Activated T-helper 1 cell treated with anti-CD3 and anti-CD28 coated beads, Interleukin-12 subunit alpha, Interleukin-12 subunit beta, Interleukin-2, Interleukin-4 antibody, amounts not matched to agents 30 ng/mL and 10 ng/mL and 1 ng/mL, durations not matched to agents 14 hours and 24 hours and 36 hours (primary cell): ENCODE measurements at places on chromosomes 13 and 19.

- no peak for DNase-seq
- H3K4me1 ChIP-seq = peaks cover 16% of the 10 kb centered on the region
- H3K36me3 ChIP-seq = no peaks in the 10 kb centered on the region
- no peak overlapping the region for H3K27ac ChIP-seq
- H3K27me3 ChIP-seq = peaks cover 18% of the 10 kb centered on the region
Measured at GRCh38 chr13:50401049-50401505, 385.8 kb downstream of the KCNRG start.

GRCh38 chr19:48631225-48631624, 6.0 kb downstream of the DBP start:
- H3K4me1 ChIP-seq = peaks cover 16% of the 10 kb centered on the region
- no peak for DNase-seq
- no peak overlapping the region for H3K4me3 ChIP-seq
- no peaks in the 10 kb centered on the region for H3K27me3 ChIP-seq
- no peak overlapping the region for H3K27ac ChIP-seq

- no peak overlapping the region for H3K27ac ChIP-seq
- H3K36me3 ChIP-seq = peaks cover 7% of the 10 kb centered on the region
- H3K4me3 ChIP-seq = no peak overlapping the region
- H3K4me1 ChIP-seq = peaks cover 10% of the 10 kb centered on the region
- no peak for DNase-seq
Measured at GRCh38 chr13:73954808-73955207, 179.4 kb downstream of the KLF12 start.

GRCh38 chr13:78742659-78743058, 83.7 kb upstream of the OBI1 start:
- DNase-seq = no peak
- no peaks in the 10 kb centered on the region for H3K4me1 ChIP-seq
- H3K27me3 ChIP-seq = no peaks in the 10 kb centered on the region
- no peaks in the 10 kb centered on the region for H3K36me3 ChIP-seq
- H3K4me3 ChIP-seq = no peak overlapping the region

DNA sequence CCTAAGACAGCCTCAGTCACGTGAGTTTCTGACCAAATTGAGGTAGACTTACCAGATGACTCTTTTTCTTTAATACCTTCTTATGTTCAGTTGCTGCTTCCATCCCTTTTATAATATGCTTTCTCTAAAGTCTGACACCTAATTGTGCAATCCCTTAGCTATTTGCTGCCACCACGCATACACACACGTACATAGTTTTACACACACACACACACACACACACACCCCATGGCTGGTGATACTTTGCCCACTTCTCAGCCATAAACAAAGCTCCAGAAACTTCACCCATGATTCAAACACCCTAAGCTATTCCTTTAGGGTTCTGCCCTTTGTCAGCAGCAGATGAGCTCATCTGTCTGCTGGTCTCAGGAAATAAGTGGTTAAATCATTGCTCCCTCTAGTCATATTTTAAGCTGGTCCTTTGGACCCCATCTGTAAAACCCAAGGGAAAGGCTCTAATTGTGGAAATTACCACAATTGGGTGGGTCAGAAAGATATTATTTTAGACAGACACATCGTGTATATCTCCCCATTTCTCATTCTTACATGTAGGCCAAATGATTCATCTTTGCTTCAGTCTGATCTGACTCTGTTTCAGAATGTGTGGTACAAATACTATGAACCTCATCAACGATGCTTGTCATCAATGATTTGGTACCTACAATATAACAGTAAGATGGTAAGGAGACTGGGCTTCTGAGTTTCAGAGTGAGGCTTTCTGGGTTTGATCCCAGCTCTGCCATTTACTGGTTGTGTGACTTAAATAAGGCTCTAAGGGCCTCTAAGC, 69.2 kb downstream of the NALCN start:
- H3K36me3 ChIP-seq = no peaks in the 10 kb centered on the region
- H3K27ac ChIP-seq = no peak overlapping the region
- H3K4me1 ChIP-seq = no peaks in the 10 kb centered on the region
- no peaks in the 10 kb centered on the region for H3K27me3 ChIP-seq
- H3K4me3 ChIP-seq = no peak overlapping the region

GRCh38 chr13:41708713-41709112, 251.4 kb downstream of the RGCC start:
- H3K4me3 ChIP-seq = no peak overlapping the region
- peaks cover 2% of the 10 kb centered on the region for H3K36me3 ChIP-seq
- DNase-seq = no peak
- no peaks in the 10 kb centered on the region for H3K27me3 ChIP-seq
- no peak overlapping the region for H3K27ac ChIP-seq

DNA sequence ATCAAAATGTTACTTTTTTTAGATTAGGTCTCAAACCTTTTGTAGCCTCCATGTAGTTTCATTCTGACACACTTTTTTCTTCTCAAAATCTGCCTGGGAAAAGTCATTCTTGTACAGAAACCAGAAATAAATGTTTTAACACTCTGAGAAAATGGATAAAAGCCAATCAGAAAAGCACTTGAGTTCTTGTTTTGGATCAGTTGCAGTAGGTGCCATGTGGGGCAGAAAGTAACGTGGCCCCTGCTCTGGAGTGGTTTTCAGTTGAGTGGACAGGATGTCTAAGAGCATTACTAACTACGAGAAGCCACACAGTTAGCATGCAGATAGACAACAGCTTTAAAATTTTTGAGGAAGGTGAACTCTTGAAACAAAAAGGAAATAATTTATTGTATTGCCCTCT, 19.1 kb downstream of the GPR183 start:
- peak overlapping the region; percentile 6 for H3K4me3 ChIP-seq
- peaks cover 61% of the 10 kb centered on the region for H3K4me1 ChIP-seq
- no peaks in the 10 kb centered on the region for H3K27me3 ChIP-seq
- peaks cover 25% of the 10 kb centered on the region for H3K36me3 ChIP-seq
- DNase-seq = no peak

- peak overlapping the region; percentile 15 for H3K27ac ChIP-seq
- H3K27me3 ChIP-seq = peaks cover 29% of the 10 kb centered on the region
- H3K36me3 ChIP-seq = no peaks in the 10 kb centered on the region
- DNase-seq = peak; percentile 37
Measured at GRCh38 chr13:28636677-28637317, 22.1 kb upstream of the POMP start.

GRCh38 chr19:32631381-32631780, 43.6 kb downstream of the ANKRD27 start:
- peaks cover 3% of the 10 kb centered on the region for H3K36me3 ChIP-seq
- DNase-seq = no peak
- no peaks in the 10 kb centered on the region for H3K27me3 ChIP-seq
- no peak overlapping the region for H3K27ac ChIP-seq
- H3K4me1 ChIP-seq = no peaks in the 10 kb centered on the region

- no peak overlapping the region for H3K4me3 ChIP-seq
- no peak for DNase-seq
- no peaks in the 10 kb centered on the region for H3K36me3 ChIP-seq
- no peaks in the 10 kb centered on the region for H3K4me1 ChIP-seq
Measured at GRCh38 chr19:29185427-29185826, 27.5 kb downstream of the UQCRFS1 start.

DNA sequence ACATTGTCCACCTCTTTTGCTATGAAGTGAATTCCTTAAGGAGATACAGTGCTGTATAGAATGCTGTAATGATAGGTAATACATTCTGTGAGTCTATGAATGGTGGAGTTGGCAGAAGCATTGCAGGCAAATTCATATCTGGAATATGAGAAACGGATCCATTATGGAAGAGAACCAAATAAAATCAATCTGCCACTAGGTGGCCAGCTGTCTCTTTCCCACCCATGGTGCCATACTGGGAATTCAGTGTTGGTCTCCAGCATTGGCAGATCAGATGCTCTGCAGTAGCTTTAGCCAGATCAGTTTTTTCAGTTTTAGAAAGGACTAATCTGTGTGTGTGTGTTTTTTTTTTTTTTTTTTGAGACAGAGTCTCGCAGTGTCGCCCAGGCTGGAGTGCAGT, 27.6 kb downstream of the DNAJC3 start:
- H3K27ac ChIP-seq = no peak overlapping the region
- H3K27me3 ChIP-seq = no peaks in the 10 kb centered on the region
- peaks cover 33% of the 10 kb centered on the region for H3K4me1 ChIP-seq

DNA sequence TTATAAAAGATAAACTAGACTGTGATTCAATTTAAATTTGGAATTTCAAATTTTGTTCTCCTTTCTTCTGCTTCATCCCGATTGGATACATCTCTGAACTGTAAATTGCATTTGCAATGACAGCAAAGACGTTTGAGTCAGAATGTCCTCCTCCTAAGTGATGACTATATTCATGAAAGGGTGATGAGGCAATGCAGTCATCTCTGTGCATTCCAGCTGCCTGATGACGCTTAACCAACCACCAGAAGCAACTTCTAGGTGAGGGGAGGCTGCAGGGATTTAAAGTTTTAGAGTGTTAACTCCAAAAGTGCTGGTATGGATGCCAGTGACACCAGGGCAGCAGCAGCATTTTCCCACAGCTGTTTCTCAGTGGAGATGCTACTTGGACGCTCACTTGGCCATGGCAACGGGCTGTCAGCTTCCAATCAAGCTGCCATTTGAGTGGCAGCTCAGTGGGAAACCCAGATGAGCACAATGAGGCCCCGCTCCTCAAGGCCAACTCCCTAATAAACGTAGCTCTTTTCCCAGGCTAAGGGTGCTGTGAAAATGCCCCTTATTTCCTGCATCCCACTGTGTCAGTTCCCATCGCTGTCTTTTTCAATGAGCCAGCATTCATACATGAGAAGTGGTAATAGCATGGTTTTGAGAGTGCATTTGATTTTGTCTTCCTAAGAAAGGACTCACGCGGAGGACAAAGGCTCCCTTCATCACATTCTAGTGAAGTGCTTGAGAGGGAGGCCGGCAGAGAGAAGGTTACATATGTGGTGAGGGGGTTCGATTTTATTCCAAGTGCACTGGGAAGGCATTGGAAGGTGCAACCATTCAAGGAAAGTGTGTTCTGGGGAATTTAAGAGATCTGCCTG, 45.2 kb upstream of the AMER2 start:
- no peak for DNase-seq
- no peak overlapping the region for H3K4me3 ChIP-seq
- no peaks in the 10 kb centered on the region for H3K36me3 ChIP-seq
- no peaks in the 10 kb centered on the region for H3K27me3 ChIP-seq
- H3K27ac ChIP-seq = no peak overlapping the region

GRCh38 chr13:35789335-35790165, 313.1 kb upstream of the MAB21L1 start:
- H3K27me3 ChIP-seq = no peaks in the 10 kb centered on the region
- H3K4me1 ChIP-seq = no peaks in the 10 kb centered on the region
- no peak overlapping the region for H3K4me3 ChIP-seq
- no peak overlapping the region for H3K27ac ChIP-seq

DNA sequence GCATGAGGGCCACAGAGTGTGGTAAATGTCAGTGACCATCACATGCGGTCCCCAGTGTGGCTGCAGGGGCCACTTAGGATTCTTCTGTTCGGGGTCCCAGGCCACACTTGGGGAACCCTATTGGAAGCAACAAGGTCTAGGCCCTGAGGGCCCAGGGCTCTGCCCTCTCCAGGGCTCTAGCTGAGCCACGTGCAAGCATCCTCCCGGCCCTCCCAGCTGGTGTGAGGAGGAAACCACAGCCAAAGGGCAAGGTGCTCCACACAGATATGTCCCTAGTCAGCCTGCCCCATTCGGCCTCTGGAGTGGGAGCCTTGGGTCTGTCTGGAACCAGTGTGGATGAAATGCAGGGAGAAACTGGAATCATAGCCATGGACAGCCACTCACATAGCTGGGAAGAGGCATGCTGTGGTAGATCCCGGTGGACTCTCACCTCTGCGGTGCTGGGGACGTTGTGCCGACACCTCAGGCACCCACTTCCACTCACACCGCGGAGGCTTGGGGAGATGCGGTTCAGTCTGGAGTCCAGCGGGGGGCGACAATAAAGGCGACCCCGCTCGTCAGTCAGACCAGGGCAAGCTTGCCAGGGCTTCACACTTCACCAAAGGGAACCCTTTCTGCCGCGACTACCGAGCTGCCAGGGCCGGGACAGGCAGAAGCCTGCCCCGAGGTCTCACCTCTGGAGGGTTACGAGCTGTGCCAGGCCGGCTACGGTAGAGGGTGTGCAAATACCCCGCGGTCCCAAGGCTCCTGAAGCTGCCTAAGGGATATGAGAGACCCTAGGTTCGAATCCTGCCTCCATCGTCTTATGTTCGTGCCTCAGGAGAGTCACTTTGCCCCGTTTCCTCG, 4.3 kb upstream of the ZNF497 start:
- no peaks in the 10 kb centered on the region for H3K27me3 ChIP-seq
- no peak overlapping the region for H3K27ac ChIP-seq
- no peaks in the 10 kb centered on the region for H3K36me3 ChIP-seq
- H3K4me3 ChIP-seq = no peak overlapping the region

DNA sequence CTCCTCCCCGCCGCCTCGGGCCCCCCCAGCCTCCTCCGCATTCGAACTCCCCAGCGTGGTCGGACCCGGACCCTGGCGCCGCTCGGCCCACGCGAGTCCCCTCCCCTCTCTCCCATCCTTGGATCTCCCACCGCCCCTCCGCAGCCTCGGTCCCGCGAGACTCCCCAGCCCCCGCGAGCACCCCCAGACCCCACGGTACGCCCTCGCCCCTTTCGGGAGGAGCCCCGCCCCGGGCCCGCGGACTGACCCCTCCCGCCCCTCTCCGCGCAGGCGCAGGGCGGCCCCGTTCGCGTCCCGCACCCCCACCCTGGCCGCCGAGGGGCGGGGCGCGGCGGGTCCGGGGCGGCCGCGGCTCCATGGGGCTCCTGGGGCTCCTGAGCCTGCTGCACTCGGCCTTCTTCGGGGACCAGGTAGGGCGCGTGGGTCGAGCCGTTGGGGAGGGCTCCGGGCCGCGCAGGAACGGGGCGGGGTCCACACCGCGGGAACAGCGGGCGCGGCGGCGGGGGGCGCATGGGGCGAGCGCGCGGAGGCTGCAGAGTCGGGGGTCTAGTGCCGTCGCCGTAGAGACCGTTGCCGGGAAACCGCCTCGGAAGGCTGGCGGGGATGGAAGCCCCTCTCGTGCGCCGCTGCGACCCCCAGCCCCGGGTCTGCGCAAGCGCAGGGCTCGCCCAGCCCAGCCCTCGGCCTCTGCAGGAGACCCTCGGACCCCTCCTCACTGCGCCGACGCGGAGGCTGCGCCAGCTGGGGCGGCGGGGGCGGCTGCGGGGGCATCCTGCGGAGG, 3.8 kb upstream of the APC2 start:
- H3K4me1 ChIP-seq = peaks cover 7% of the 10 kb centered on the region
- H3K36me3 ChIP-seq = peaks cover 18% of the 10 kb centered on the region
- no peak overlapping the region for H3K4me3 ChIP-seq
- DNase-seq = no peak
- peaks cover 34% of the 10 kb centered on the region for H3K27me3 ChIP-seq
- no peak overlapping the region for H3K27ac ChIP-seq
